ENCODE measurements at places on chromosomes 2 and 18.
A peak's percentile ranks its signal among the peaks of the same experiment; 100 is the strongest.

- DNase-seq, result no peak
Observed at GRCh38 chr2:3598197-3598910, 3.4 kb downstream of the COLEC11 start.

DNA sequence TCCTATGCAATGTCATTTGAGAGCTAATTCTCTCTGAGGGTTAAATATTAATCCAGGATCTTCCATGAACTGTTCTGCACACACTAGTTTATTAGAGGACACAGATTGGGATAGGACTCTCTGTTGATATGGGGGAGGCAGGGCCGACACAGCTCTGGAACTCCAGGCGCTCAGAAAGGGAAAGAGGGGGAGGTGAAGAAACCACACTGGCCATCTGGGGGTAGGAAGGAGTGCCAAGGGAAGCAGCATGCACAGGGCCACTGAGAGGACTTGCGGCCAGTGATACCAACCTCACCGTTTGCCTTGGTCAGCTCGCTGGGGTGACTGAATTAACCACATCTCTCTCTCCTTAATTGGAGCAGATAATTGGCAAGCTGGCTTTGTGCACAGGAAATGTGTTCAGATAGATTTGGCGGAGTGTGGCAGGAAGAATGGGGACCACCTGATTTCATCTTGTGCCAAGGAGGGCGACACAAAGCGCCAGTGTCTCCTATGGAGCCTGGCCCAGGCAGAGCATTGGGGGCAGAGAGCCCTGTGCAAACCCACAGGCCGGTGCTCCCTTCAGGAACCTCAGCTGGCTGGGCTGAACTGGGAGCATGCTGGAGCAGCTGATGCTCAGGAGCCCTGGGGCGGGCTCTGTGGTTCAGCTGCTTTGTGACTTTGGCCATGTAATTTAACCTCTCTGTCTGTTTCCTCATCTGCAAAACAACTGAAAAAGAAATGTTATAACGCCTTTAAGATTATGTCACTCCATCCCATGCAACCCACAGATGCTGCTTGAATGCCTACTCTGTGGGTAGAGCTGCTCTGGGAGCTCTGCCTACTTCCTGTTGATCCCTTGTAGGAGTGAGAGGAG lies 114.7 kb upstream of the STON1 start:
- no peak for DNase-seq

DNA sequence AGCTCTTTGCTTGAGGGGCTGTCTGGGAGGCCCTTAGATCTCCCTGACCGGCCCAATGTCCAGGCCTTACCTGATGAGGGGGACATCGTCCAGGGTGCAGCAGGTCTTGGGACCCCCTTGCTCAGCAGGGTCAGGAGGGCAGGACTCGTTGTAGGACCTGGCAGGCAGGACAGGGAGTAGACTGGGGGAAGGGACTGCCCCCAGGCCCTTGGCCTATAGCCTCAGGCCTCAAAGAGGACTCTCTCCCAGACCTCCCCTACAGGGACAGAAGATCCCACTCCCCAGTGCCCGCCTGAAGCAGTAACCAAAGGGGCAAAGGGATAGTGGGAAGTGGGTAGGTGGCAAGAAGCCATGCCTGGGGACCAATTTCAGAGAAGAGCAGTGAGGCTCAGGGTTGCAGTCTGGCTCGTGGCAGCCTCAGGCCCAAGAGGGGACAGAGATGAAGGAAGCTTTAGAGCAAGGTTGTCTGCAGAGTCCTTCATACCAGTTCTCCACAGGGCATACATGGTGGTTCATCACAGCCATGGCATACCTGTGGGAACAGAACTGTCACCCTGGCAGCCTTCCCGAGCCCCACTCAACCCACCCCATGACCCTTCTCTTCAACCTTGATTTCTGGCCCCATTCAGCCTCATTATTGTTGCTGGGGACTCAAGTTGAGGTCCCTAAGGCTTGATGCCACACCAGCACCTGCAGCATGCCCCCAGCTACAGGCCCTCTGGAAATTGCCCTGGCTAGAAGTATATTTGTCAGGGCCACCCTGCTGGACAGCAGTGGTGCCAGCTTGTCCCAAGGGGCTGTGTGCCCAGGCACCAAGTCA lies 1.3 kb downstream of the TMEM150A start:
- no peak for DNase-seq

GRCh38 chr2:11742317-11742701 lies 4.1 kb upstream of the LPIN1 start:
- DNase-seq, result no peak

GRCh38 chr2:172783165-172783898 lies 47.7 kb downstream of the RAPGEF4 start:
- DNase-seq, result no peak

DNA sequence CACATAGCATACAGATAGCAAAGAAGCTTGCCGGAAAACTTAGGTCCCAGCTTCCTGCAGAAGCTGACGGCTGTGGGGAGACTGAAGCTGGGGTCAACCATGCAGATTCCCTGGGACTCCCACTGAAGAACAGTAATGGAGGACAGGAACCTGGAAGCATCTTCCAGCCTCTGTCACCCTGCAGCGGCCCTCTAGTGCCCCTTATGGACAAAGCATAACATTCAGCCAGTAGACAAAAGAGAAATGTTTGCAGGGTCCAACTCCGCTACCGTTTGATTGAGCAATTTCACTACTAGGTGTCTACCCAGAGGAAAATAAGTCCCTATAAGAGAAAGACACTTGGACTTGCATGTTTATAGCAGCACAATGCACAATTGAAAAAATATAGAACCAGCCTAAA lies 460.6 kb downstream of the CNTNAP5 start:
- no peak for DNase-seq

GRCh38 chr18:70154591-70155194 lies 50.8 kb downstream of the RTTN start:
- no peak for DNase-seq

- DNase-seq, result no peak
Observed at GRCh38 chr2:39470580-39470979, 33.5 kb upstream of the MAP4K3 start.

GRCh38 chr2:10814571-10815331 lies 2.2 kb upstream of the PDIA6 start:
- no peak for DNase-seq

- no peak for DNase-seq
Observed at GRCh38 chr2:240635998-240636547, 10.8 kb downstream of the GPR35 start.

- no peak for DNase-seq
Observed at GRCh38 chr2:127624320-127624755, 21.6 kb upstream of the GPR17 start.

DNA sequence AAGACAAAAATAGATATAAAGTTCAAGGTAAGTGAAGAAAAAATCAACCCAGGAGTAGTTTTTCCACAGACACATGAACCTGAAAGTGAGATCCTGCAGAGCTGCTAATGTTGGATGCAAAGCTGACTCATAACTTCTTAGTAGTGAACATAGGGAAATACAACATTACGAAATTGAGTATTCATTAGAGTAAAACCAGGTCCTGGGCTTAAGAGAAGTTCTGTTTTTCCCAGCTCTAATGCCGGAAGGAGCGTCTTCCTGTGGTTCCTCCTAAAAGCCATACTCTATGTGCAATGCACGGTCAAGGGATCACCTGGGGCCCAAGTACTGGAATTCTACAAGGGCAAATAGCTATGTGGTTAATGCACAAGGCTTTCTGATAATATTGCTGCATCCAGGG lies 141.7 kb downstream of the RBMS1 start:
- no peak for DNase-seq

DNA sequence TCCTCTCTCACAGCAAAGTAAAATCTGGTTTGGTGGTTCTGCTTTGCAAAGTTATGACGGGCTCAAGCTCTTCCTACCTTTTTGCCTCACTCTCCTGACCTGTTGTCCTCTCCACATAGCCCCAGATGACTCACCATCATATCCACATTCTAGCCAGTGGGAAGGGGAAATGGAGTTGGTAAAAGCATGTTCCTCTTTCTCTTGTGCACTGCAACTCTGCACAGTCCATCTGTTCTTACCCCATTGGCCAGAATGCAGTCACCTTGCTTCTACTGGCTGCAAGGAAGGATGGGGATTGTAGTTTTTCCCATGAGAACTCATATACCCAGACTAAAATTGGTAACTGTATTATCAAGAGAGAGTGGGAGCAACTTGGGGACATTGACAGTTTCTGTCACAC lies 50.4 kb upstream of the SMIM21 start:
- DNase-seq, result no peak

DNA sequence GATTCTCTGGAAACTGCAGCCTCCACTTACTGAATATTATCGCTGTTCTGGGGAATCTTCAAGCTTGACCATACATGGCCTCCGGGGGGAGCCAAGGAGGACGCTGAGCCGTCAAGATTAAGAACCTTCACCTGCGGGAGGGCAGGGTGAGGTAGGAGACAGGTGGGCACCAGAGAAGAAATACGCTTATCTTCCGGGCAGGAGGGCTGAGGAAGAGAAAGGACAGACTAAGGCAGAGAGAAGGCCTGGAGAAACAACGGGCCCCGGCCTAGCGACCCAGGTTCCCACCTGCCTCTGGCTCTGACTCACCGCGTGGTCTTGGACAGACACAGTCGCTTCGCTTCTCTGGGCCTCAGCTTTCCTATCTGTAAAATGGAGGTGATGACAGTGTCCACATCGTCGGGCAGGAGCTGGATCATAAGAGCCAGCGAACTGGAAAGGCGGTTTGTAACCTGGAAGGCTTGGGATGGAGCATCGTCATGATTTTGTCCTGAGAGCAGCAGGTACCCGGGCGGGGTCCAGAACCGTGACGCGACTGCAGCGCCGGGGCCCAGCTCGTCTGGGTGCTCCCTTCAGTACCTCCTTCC lies 659 bp downstream of the ZNF142 start:
- DNase-seq, result peak; percentile 52

- peak; percentile 95 for DNase-seq
Observed at GRCh38 chr2:106020821-106021661, 173.1 kb downstream of the UXS1 start.

DNA sequence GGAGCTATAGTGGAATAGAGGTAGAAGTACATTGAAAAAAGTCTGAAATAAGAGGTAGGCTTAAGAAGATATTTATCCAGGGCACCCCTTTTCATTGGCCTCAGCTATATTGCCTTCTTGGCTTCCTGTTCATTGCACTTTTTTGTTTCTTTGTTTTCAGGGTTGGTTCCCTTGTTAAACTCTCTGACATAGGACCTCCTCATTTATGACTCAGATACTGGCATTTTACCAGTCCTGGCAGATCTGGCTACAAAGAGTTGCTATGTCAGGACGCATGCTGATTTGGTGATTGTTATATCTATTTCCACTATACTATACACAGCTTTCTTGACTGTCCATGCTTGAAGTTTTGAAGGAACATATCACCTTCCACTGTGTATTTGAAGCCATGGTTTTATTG lies 60.0 kb downstream of the GCA start:
- DNase-seq, result no peak

DNA sequence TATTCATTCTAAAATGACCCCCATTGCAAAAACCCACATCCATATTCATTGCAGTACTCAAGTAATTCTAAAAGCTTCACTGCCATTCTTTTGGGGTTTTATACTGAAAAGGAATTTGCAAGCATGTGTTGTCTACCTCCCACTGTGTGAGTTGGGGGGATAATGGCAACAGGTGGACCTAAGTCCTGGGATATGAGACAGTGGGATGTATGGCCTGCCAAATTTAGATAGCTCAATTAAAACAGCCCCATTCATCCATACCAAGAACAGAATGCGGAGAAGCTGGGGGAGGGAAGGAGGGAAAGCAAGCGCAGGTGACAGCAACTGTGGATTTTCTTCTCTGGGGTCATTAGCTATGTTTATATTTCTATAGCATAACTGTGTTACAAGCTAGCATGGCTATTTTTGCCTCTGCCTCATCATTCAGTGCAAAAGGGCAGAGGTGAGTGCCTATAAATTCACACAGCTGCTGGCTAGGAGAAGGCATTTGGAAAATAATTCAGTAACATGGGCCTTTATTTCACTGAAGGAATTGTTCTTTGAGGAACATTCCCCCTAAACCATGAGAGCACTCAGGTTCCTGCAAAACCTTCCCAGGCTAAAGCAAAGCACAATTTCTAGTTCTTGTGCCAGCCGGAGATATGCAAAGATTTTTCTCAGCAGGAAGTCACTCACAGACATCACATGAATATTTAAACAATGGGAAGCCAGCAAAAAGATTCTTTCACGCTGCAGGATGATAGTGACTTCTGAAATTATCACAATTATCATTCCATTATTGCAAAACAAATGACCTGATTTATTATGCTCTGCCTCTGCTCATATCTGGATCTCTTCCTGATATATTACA lies 393.9 kb upstream of the ACVR2A start:
- no peak for DNase-seq

Measured in NCI-H2171 treated with DMSO at 0.1 percent for 48 hours (cell line).